ENCODE measurements at places on chromosomes 5 and 9.
A peak's percentile ranks its signal among the peaks of the same experiment; 100 is the strongest.

GRCh38 chr9:82457891-82458290, 469.3 kb downstream of the SPATA31D1 start:
- DNase-seq, result no peak

DNA sequence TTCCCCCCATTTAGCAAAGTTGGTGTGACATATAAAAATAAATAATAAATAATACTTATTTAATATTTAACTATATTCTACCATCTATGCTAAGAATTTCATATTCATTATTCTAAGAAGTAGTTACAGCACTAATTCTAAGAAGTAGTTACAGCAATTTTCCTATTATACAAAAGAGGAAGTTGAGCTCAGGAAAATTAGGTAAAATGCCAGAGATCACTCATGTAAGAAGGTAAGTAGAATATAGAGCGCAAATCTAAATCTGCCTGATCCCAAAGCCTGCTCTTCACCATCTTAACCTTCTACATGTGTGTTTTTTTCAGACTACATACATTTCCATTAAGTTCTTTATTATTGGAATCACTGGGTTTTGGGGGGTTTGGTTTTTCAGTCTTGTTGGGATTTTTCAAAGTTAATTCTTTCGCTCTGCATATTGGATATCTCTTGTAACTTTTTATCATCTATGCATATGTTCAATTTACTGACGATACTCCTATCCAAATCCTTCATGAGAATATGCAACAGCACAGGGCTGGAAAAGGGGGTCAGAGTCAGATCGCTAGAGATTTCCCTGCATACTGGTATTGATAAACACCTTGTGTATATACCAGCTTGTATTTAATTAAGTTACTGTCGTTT, 852.1 kb downstream of the MAT2B start:
- no peak for DNase-seq

- no peak for DNase-seq
These were observed 246.2 kb downstream of the DMRT2 start for GRCh38 chr9:1296331-1296730.

- DNase-seq, result no peak
These were observed 603.6 kb downstream of the IRX1 start for GRCh38 chr5:4199049-4199841.

- no peak for DNase-seq
These were observed 4.5 kb downstream of the DAP start for GRCh38 chr5:10756549-10756948.

DNA sequence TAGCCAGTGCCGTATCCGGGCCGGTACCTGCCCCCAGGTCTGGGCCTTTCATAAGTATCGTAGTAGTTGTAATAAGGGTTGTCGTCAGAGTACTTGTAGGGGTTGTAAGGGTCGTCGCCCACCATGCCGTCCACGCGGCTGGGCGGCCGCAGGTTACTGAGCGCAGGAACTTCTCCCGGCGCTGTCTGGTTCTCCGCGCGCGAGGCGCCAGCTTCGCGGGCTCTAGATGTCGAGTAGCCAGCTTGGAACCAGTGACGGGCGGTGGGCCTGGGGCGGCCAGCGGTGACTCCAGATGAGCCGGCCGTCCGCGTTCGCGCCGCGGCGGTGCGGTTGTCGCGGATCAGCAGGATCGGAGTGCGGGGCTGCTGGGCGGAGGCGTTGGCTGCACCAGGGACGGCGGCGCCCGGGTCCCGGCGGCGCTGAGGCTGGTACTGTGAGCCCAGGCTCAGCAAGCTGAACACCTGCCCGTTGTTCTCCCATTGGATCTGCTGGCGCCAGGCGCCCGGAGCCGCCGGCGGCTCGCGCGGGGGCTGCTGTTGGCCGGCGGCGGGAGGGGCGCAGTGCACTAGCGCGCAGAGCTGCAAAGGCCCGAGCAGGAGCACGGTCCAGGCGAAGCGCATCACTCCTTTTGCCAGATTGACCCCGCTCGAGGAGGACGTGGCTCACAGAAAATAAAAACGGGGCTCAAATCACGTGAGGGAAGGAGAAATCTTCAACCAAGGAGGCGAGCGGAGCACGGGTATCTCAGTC, 518 bp downstream of the LOX start:
- DNase-seq, result peak; percentile 48

DNA sequence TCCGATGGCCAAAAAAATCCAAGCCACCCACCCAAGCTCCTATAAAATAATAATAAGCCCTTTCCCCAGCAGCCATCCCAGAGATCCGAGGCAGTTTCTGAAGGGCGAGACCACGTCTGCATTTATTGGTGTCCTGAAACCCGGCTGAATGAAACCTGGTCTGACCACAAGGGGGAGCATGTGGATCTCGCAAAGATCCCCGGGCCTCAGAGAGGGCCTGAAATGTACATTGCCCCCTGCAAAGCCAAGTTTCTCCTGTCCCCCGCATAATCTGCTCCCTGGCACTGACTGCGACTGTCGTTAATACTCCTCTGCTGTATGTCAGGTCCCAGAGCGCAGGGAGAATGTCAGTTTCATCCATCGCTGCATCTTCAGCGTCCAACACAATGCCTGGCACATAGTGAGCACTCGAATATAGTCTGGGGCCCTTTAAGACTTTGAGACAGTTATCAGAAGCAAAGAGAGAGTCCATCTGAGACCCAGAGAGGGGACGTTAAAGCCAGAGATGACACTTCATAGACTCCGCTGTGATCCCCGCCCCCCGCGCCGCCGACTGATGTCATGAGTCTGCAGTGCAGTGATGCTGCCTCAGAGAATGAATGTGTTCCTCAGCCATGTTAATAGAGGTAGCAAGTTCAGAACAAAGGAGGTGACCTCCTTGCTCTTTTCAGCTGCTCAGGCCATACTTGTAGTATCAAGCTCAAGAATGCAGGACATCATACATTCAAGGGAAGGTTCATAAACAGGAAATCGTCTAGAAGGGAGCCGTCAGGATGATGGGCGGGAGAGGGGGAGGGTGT, 74.5 kb upstream of the BARHL1 start:
- DNase-seq, result peak; percentile 61

GRCh38 chr9:110573305-110573704, 6.2 kb downstream of the SVEP1 start:
- no peak for DNase-seq

DNA sequence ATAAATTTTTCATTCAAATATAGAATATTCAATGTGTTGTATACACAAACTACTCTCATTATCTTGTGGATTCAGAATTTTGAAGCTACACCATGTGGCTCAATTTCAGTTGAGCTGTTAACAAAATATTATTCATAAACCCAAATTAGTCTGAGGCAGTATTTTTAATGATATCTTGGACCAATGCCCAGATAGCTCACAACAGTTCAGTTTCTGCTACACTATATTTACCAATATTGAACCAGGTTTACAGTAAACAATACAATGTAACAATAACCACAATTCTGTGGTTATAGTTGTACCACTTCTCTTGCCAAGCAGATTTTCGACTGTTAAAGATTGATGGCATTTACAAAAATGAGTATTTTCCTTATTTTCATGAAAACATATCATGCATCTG, 99.9 kb downstream of the SSBP2 start:
- no peak for DNase-seq

GRCh38 chr9:112881331-112881730, 9.3 kb downstream of the SLC46A2 start:
- DNase-seq, result no peak

GRCh38 chr9:127081250-127082185, 40.9 kb downstream of the ANGPTL2 start:
- DNase-seq, result no peak

GRCh38 chr5:93621327-93621798, 38.3 kb downstream of the NR2F1 start:
- peak; percentile 91 for DNase-seq

DNA sequence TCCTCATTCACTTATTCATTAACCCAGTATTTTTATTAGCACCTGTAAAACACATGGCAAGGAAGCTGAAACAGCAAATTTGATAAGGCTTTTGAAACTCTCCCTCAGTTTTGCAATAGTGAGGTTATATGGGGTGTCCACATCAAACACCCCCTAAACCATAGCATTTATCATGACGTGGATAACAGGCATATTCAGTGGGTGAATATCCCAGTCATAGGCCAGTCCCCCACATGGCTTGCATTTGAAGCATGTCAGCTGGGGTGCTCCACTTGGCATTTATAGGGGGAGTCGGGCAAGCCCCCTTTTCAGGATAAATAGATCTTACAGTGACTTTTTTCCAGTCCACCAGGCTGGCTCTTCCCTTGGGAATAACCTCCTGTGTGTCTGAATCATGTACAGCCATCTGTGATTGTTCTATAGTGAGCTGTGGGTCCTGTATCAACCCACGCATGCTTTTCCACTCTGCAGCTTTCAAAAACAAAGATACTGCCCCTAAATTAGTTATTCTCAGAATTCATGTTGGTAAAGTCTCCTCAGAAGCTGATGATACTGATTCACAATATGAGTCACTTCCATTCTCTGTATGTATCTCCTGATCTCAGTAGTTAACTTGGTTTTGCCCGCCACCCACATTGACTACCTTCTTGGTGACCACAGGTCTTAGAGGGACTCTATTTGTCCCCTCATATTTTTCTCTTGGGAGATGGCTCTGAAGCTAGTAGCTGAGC, 84.4 kb upstream of the SPIN1 start:
- no peak for DNase-seq

DNA sequence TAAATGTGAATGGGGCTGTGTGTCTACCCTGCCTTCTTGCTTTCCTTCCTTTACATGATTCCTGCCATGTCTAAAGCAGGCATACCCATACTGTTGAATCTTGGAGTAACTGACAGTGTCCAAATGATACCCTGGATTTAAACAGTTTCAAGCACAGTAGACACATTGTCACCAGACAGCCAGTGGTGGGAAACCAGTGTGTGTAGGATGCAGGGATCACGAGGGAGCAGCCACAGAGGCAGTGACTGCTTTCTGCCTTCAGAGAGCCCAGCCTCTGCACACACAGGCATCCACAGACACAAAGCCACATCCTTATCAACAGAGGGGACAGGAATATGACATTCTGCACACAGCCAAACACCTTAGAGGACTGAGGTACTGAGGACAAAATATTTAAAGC, 184.2 kb upstream of the TBCA start:
- no peak for DNase-seq

All from NCI-H774 (cell line).